ENCODE measurements at places on chromosomes 3 and 15.

- no peak for DNase-seq
These were observed 16.3 kb upstream of the LCTL start for GRCh38 chr15:66581972-66582537.

GRCh38 chr3:58963928-58964503 is 85.8 kb downstream of the CFAP20DC start:
- DNase-seq, result no peak

- no peak for DNase-seq
These were observed 98.9 kb downstream of the DNAJB8 start for GRCh38 chr3:128367761-128368160.

DNA sequence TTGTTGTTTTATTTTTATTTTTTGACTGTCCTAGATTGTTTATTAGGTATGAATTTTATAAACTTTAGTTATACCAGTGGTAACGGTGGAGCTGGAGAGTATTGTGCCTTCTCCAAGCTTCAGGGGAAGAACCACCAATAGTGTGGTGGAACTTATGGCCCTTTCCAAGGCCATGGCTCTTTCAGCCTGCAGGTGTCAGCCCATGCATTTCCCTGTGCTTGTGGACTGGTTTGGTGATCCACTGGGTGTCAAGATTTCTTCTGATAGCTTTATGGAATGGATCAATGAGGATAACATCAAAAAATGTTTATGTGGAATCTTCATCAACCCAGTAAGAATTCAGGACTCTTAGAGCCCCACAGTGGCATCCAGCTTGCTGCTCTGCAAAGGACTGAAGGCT is 19.2 kb upstream of the SCAMP5 start:
- DNase-seq, result no peak

DNA sequence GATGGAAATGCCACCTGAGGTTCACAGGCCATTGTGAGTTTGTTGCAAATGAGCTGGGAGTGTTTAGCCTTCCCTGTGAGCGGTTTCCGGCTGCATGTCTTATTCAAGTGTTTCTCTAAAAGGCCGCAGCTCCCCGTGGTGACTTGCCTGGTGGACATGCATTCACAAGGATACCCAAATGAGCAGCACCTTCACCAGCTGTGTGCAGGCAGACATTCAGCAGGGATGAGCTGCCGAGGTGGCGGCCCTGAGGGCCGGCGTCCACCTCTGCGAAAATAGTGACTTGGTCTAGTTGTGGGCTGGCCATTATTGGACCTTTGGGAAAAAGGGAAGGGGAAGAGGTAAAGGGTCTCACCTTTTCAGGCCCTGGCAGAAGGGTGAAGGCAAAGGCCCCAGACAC is 23.4 kb downstream of the SPSB4 start:
- DNase-seq, result no peak

- DNase-seq, result no peak
These were observed 12.2 kb upstream of the POLR2M start for GRCh38 chr15:57694279-57694678.

DNA sequence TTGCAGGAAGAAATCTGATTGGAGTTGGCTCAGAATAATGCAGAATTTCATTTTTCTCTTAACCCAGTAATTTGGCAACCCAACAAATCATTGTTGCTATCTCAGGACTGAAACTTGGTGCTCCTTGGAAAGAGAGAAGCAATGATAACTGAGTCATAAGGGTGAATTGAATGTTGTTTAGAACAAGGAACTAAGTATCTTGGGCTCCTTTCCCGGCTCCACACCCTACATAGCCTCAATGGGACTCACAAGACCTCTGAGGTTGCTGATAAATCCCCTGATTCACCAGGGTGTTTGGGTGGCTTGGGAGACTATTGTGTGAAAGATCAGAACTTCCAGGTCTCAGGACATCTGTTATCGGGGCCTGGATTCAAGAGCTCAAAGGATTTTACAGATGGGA is 7.8 kb upstream of the RAB8B start:
- no peak for DNase-seq

DNA sequence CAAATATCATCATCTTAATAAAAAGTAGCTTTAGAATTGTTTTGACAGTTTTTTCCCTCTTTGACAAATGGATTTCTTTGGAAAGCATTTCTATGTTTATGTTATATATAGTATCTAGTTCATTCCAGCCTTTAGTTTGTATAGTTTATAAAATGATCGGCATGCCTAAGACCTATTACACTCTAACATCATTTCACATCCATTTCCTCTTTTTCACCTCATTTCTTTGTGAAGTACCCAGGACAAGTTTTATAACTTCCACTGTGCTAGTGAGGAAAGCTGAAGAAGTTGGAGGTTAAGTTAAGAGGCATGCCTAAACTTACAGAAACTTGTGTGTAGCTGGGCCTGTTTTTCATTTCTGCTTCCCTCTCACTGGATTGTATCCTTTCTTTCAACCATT is 178.4 kb downstream of the TP63 start:
- DNase-seq, result no peak

DNA sequence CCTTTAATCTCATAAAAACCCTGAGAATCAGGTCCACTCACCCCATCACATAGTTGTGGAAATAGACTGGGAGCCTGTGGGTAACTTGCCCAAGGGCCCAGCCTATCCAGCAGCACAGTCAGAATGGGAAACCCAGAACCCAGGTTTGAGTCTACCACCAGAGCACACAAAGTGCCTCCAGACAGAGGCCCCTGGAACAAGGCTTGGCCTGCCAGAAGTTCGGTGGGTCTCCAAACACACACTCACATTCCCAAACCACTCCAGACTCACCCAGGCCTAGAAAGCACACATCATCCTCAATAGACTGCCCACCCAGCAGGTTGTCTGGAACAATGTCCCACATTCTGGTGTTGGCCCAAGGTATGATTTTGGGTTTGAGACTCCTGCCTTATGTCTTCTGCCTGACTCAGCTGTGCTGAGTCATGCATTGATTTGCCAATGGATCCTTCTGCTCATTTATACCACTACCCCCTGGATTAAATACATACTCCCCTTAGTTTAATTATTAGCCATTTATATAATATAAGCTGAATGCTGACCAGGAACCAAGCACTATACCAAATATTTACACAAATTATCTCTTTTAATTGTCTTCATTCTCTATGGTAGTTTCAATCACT is 4.5 kb downstream of the SLC12A8 start:
- DNase-seq, result no peak

GRCh38 chr3:66753670-66754069 is 244.4 kb upstream of the KBTBD8 start:
- DNase-seq, result no peak

DNA sequence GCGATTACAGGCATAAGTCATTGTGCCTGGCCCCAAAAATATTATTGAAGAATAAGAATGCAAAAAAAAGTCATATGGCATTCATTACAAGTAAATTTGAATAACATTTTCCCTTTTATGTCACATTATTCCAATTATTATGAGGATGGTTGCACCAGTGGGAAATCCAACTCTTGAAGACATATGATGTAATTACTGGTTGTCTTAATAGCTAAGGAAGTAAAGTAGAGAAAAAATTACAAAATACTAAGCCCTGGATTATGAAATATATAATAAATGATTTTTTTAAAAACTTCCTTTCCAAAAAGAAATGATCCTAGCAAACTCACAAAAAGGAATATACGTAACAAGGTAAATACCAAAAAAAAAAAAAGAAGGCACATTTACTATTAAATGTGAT is 98.9 kb downstream of the FMN1 start:
- no peak for DNase-seq

DNA sequence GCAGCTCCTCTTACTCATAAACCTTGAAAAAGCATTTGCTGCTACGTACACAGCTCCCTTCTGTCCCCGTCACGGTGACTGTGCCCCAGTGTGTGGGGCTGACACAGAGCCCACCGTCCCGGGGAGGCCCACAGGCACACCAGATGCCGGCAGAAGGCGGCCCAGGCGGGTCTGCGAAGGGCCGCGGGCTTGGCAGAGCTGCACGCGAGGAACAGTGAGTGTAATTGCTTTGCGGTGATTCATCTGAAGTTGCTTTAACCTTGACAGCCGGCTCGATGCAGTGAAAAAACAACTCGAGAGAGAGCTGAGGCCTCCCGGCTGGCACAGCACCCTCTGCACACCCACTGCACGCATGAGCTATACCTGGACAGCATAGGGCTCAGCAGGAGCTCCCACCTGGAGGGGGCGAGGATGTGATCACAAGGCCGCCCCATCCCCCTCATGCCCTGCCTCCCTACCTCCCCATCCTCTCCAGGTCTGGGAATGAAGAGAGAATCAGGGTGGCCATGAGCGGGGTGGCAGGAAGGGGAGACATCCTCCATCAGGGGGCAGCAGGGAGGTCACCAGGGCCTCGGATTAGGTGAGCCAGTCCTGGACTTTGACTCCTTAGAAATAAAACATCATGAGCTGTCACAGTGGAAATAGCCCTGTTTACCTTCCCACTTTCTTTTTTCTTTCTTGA is 172.7 kb downstream of the MEGF11 start:
- DNase-seq, result no peak

DNA sequence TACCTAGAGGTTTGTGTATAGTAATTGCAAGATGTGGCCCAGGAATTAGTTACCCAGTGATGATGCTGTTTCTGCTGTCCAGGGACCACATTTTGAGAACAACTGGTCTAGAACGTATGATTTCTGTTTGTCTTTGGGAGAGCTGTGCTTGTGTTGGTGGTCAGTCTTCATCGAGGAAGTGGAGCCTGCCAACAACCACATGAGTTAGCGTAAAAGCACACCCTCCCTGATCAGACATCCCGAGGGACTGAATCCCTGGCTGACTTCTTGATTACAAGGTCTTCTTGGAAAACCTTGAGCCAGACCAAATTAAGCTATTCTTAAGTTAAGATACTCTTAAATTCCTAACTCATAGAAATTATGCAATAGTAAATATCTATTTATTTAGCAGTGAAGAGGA is 81.7 kb upstream of the ZPLD1 start:
- DNase-seq, result no peak

All from D721Med (cell line).